ENCODE measurements at places on chromosomes 16 and 17.
A peak's percentile ranks its signal among the peaks of the same experiment; 100 is the strongest.

- DNase-seq, result no peak
These were observed 15.6 kb downstream of the SNX29 start for GRCh38 chr16:11992008-11992584.

DNA sequence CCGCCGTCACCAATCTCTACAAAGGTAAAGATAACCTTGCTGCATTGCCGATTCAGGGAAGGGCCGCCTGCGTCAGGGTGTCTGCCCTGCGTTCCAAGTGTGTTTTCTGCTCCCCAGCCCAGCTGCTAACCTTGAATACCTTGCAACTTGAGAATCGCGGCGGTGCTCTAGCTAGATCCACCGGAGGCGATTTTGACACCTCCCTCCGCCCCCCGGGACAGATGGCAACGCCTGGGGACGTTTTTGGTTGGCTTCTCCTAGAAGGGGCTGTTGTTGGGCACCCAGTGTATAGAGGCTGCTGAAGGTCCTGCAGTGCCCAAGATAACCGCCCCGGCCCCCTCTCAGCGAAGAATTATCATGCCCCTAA, 1.5 kb downstream of the HAPSTR1 start:
- no peak for DNase-seq

DNA sequence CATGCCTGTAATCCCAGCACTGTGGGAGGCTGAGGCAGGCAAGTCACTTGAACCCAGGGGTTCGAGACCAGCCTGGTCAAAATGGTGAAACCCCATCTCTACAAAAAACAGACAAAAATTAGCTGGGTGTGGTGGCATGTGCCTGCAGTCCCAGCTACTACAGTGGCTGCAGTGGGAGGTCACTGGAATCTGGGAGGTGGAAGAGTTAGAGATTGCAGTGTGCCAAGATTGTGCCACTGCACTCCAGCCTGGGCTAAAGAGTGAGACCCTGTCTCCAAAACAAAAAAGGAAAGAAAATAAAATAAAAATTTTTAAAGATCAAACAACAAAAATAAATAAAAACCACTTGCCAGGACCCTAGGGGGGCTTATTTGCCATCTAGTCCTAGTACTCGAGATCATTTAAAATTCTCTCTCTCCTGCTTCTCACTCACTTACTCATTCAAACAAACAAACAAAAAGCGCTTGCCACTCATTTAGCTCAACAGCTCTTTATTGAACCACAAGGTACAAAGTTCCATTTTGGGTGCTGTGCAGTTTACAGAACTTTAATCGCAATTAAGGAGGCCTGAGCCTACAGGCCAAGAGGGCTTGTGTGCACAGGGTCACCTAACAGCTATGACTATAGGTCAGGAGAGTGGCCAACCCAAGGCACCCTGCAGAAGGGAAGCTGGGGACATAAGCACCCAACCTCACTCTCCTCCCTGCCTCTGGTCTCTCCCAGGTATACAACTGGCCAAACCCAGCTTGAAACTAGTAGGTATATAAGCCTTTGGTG, 4.4 kb downstream of the CHD9NB start:
- no peak for DNase-seq

DNA sequence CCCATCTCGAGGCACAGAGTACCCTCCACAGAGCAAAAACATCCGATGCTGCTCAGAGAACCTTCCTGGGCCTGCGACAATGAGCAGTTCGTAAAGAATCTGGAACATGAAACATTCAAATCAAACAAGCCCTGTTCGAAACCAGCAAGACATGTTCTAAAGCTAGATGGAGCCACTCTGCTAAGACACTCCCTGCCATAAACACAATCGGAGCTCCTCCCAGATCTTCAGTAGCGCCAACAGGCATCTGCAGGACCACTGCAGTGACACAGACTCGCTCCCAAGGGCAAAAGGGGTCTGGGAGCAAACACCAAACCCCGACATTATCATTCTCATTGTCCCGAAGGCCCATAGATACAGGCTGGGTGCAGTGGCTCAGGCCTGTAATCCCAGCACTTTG, 108.7 kb downstream of the ZFHX3 start:
- no peak for DNase-seq

DNA sequence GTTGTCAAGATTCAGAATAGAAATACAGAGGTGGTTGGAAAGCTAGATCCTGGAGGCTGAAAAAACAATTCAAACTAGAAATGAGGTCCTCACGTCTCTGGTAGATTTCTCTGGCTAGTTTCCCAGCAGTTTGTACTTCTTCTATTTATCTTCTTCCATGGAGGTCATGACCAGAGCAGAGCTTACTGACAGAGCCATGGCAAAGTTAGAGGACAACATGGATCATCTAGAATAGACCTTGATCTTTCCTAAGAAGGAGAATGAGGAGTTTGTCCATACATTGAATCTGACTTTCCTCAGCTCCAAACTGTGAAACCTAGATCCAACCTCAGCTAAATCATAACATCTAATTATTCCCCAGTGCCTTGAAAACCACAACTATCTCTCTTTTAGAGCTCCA, 900.8 kb upstream of the GOT2 start:
- DNase-seq, result no peak

- no peak for DNase-seq
These were observed 30.6 kb downstream of the CENPV start for GRCh38 chr17:16322636-16323035.

- no peak for DNase-seq
These were observed 2.9 kb upstream of the MAP1LC3B start for GRCh38 chr16:87389245-87389644.

GRCh38 chr17:53823341-53824050, 769 bp downstream of the KIF2B start:
- no peak for DNase-seq

- DNase-seq, result no peak
These were observed 67.5 kb upstream of the KCTD5 start for GRCh38 chr16:2614761-2615191.

GRCh38 chr16:70428178-70428998, 10.5 kb downstream of the ST3GAL2 start:
- DNase-seq, result no peak

DNA sequence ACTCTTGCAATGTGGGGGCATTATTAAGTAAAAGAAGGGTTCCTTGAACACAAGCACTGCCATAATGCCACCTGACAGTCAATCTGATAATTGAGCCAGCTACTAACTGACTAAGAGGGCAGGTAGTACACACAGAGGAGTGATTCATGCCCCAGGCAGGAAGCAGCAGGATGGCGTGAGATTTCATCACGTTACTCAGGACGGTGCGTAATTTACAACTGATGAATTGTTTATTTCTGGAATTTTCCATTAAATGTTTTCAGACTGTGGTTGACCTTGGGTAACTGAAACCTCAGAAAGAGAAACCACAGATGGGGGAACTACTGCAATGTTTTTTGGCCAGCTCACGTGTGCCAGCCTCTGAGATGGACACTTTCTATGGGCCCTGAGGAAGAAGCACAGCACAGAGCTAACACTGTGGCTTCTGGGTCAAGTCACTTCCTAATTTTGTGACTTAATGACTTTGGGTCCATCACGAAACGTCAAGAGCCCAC, 46.7 kb downstream of the C17orf67 start:
- DNase-seq, result no peak

- DNase-seq, result no peak
These were observed 1.4 kb downstream of the WIPI1 start for GRCh38 chr17:68455901-68456338.

DNA sequence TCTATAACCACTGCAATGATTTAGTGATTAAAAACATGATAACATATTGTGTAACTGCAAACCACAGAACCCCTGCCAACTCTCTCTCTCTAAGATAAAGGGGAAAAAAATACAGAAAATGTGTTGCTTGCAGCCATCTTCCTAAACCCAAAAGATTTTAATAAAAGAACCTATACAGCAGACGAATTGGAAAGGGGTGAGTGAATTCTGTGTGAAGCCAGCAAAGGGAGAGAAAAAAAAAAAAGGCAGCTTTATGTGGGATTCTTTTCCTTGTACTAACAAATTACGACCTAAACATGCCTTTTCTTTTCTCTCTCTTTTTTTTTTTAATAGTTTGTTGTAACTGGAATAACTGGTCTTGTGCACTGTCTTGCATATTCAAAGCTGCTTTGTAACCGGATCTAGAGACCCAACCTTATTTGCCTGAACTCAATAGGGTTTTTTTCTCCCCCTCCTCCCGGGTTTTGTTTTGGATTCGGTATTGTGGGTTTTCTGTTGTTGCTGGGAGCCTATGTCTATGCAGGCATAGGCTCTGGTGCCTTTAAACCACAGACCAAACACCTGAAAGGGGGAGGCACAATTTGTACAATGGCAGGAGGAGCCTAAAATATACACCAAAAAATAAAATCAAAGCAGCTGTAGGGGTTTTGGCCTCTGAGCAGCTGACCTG, 7.0 kb upstream of the ZFHX3 start:
- DNase-seq, result no peak

- no peak for DNase-seq
These were observed 29.8 kb downstream of the CA10 start for GRCh38 chr17:52128721-52129120.

- no peak for DNase-seq
These were observed 12.3 kb downstream of the SMIM5 start for GRCh38 chr17:75645501-75645888.

DNA sequence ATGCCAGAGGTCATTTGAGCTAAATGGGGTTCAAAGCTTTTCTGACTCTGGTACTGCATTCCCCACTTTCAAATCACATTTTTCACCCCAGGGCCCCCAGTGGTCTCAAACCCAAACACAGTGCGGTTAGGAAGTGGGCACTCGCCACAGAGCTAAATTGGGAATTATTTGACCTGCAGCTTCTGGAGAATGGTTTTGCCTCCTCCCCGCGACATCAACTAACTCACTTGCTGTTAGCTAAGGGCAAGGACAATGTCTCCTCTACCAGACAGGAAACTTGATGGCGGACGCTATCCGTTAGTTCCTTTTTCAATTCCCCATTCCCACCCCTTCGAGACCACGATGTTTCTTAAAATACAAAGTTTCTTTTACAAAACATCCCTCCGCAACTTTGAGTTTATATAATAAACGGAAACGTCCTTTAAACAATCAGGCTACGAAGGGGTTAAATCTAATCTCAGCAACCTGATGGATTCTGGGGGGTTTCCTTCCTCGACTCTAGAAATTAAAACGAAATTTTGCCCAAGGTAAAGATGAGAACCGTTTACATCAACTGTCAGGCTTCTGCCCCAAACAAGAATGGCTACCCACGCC, 500 bp upstream of the KAT7 start:
- no peak for DNase-seq

- no peak for DNase-seq
These were observed 159.1 kb downstream of the SDK2 start for GRCh38 chr17:73485130-73485529.

DNA sequence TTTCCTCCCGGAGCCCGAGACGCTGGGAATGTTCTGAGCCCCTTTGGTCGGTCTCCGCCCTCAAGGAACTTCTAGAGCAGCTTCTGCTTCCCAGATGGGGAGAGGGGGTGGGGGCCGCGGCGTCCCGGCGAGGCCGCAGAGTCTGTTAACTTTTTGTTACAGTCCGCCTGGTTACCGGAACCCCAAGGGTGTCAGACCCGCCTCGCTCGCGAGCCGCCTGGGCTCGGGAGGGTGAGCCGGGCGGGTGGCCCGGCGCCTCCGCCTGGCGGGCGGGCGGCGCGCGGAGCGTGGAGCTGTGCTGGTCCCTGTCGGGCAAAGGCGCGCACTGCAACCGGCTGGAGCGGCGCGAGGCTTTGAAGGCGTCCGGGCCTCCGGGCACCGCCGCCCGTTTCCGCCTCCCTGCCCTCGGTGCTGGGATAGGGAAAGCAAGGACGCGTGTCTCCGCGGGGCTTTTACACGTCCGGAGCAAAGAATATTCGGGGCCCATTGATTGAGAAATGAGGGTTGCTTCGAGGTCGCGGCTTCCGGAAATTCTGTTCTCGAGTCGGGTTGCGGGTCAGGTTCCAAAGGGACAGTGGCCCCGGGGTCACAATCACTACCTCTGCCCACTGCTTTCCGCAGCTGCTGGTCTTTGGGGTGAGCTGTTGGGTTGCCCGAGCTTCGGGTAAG, 1.7 kb downstream of the HS3ST3B1 start:
- DNase-seq, result peak; percentile 72

GRCh38 chr17:74779948-74780400, 3.8 kb upstream of the NAT9 start:
- peak; percentile 32 for DNase-seq

GRCh38 chr16:89049484-89050118, 44.1 kb upstream of the ACSF3 start:
- no peak for DNase-seq

DNA sequence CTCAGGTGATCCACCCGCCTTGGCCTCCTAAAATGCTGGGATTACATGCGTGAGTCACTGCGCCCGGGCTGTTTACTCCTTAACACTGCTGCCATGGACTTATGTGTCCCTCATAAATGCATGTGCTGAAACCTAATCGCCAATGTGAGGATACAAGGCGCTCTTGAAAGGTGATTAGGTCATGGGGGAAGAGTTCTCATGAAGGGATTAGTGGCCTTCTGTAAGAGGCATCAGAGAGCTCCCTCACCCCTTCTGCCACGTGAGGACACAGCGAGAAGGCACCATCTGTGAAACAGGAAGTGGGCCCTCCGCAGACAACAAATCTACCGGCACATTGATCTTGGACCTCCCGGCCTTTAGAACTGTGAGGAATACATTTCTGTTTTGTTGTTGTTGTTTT, 19.1 kb downstream of the ITPRIPL2 start:
- no peak for DNase-seq

- DNase-seq, result peak; percentile 13
These were observed at the start of gene TLCD3A for GRCh38 chr17:732067-732901. Gene TLCD3A, plus strand, starts transcription at chr17:732596. Its CDS starts 52 bp downstream, at chr17:732648.

GRCh38 chr16:83977056-83977815, 9.2 kb downstream of the NECAB2 start:
- DNase-seq, result no peak

DNA sequence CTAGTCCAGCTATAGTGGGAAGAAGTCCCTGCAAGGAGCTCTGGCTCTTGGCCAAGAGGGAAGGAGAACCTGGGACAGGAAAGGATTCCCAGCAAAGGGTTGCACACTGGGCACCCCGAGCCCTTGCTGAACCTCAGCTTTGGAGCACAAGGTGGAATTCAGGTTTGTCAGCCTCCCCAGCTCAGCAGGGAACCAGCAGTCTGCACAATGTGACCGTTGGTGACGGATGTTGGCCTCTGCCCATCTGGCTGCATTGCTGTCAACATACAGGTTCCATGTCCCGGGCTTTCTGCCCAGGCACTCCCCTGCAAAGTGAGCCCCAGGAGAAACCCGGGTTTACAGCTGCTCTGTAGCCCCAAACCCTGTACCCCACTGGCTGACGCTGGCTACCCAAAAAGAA, 6.7 kb downstream of the RPRML start:
- no peak for DNase-seq

DNA sequence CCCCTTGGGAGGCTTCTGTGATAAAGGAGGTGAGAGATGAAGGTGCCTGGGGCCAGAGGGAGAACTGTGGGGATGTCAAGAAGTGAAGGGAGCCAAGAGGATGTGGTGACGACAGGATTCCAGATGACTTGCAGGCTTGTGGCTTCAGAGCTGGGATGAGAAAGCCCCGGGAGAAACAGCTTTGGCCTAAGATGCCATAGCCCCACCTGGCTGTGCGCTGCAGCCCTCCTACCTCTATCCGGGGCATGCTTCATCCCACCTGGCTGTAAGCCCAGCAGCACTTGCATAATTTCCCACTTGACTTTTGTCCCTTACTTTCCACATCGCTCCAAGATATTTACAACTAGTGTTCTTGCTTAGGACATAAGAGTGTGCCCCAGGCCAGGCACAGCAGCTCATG, 29.3 kb downstream of the GINS3 start:
- no peak for DNase-seq
